ENCODE measurements at places on chromosomes 2 and 18. TPM values are rescaled to one million over a fixed set of nuclear protein-coding genes. Genes with fewer than 3 reads are reported as not detected.

- DNase-seq, result peak; percentile 84
Measured at GRCh38 chr2:96769814-96770213, 9.1 kb downstream of the CNNM4 start.

- no peak for DNase-seq
Measured at GRCh38 chr2:76478266-76479035, 767.7 kb upstream of the GCFC2 start.

DNA sequence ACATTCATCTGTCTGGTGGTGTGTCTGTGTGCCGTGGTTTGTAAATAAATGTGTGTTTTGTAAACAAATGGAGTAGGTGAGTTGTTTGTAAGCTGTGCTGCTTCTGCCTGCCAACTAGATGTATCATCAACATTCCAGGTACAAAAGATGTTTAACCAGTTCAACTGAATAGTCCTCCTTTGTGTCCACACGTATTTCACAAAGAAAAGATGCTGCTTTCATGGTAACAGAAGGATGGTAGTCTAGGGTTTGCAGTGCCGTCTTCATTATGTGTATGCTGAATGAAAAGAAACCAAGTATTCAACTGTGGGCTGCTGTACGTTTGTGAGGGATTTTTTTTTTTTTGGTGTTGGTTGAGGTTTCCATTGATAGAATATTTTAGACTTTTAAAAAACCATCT, 72.1 kb downstream of the CAMKMT start:
- DNase-seq, result no peak

GRCh38 chr2:176088048-176088936, 4.2 kb upstream of the HOXD13 start:
- DNase-seq, result no peak

The AQP12A gene
- total RNA-seq, result not detected

The TEX44 gene
- total RNA-seq, result not detected
